ENCODE measurements at places on chromosomes 11 and 22.

DNA sequence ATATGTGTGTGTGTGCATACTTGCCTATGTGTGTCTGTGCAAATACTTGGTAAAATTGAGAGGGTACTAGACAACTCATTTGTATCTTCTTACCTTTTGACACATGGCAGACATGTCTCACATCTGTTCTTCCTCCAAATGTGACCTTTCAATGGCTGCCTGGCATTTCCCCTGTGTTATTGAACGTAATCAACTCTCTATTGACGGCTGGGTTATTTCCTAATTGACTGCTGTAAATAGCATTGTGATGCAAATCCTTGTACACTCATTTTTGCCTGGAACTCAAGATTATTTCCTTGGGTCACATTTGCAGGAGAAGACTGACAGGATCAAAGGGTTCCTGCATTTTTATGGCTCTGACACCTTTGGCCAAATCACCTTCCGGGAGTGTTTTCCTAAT lies 37.4 kb downstream of the KCNQ1 start:
- no peak for DNase-seq

- no peak for DNase-seq
These were observed 134.0 kb upstream of the SYN3 start for GRCh38 chr22:33192156-33192555.

GRCh38 chr11:64059339-64060140 lies 23.8 kb downstream of the FLRT1 start:
- DNase-seq, result no peak

DNA sequence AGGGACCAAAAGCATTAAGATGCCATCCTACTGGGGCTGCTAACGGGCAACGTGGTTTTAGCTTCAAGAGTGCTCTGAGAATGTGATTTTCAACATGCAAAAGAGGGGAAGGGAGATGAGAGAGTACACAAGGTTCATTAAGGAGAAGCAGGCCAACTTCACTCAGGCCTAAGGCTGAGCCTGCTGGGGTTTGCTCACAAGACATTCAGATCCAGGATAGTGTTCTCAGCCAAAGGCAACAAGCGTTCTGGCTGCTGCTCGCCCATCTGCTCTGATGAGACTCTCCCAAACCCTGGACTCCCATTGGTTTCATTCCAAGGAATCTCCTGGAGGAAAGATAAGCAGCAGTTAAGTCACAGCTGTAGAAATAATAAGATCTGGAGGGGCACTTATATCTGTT lies 23.6 kb upstream of the UPB1 start:
- no peak for DNase-seq

DNA sequence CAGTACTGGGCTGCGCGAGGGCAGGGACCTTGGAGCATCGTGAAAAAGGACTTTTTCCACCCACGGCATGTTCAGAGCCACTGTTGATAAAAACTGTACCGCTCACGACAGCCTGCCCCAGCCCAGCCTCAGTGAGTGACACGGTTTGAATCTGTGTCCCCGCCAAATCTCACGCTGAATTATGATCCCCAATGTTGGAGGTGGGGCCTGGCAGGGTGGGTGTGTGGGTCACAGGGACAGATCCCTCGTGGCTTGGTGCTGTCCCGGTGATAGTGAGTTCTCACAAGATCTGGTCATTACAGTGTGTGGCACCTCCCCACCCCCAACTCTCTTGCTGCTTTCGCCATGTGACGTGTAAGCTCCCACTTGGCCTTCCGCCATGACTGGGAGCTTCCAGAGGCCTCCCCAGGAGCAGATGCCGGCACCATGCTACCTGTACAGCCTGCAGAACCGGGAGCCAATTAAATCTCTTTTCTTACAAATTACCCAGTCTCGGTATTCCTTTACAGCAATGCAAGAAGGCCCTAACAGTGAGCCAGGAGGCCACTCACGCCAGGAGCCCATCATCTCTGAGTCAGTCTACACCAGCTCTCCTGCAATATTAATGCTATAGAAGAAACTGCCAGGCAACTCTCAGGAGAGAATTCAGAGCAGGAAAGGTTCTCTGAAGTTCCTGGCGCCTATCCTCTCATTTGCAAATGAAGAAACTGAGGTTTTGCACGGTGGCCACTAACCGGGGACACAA lies 1.3 kb downstream of the TOLLIP start:
- no peak for DNase-seq

DNA sequence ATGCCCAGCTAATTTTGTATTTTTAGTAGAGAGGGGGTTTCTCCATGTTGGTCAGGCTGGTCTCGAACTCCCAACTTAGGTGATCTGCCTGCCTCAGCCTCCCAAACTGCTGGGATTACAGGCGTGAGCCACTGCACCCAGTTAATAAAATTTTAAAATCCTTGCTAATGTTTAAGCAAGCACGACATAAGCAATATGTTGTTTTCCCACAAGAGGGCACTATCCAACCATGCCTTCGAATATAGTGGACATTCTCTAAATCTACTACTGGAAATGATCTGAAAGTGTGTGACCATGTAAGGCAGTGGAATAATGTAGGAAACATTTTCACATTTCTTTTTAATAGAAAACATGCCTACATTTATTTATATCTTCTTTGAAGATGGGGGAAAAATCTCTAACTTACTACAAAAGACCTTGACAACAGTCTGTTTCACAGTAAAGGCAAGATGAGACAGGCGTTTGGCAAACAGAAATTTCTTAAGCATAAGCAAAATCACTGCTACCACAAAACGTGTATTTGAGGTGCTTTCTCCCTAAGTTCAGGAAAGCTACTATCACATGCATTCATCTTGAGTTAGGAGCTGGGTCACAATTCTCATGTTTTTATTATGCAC lies 38.2 kb downstream of the PITPNB start:
- no peak for DNase-seq

All from epithelial cell of prostate (primary cell).